ENCODE measurements at places on chromosomes 4 and X. TPM values are rescaled to one million over a fixed set of nuclear protein-coding genes. Genes with fewer than 3 reads are reported as not detected.

Gene CXCL10
- not detected for total RNA-seq

Gene FTSJ1
- 139 TPM for total RNA-seq

Gene CRMP1
- total RNA-seq: not detected

Gene PGAM4
- total RNA-seq: not detected

Gene CXCL11
- total RNA-seq: not detected

Gene NPY5R
- not detected for total RNA-seq

Gene FGD1
- total RNA-seq: 17.2 TPM

- DNase-seq: no peak
Measured at GRCh38 chr4:25654971-25655963, at the start of gene SLC34A2. Gene SLC34A2 (plus strand): TSS chr4:25655851. CDS start chr4:25662501, 6,650 bp downstream.

DNA sequence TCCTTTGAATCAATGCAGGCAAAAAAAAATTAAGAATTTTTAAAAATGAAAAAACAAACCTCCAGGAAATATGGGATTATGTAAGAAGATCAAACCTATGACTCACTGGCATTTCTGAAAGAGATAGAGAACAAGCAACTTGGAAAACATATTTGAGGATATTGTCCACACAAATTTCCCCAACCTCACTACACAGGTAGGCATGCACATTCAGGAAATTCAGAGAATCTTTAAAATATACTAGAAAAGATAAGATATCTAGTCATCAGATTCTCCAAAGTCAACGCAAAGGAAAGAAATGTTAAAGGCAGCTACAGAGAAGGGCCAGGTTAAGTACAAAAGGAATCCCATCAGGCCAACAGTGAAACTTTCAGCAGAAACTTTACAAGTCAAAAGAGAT is 85.6 kb downstream of the ANTXR2 start:
- DNase-seq: no peak

- peak; percentile 30 for DNase-seq
Measured at GRCh38 chr4:72974694-72975487, 94.6 kb downstream of the COX18 start.

GRCh38 chr4:7780751-7781348 is 158.8 kb downstream of the AFAP1 start:
- no peak for DNase-seq

GRCh38 chr4:113382704-113383103 is 333.3 kb downstream of the ANK2 start:
- no peak for DNase-seq

GRCh38 chr4:151960449-151961230 is 199.8 kb upstream of the GATB start:
- DNase-seq: no peak

- no peak for DNase-seq
Measured at GRCh38 chr4:157779081-157779480, 393.7 kb downstream of the GASK1B start.

DNA sequence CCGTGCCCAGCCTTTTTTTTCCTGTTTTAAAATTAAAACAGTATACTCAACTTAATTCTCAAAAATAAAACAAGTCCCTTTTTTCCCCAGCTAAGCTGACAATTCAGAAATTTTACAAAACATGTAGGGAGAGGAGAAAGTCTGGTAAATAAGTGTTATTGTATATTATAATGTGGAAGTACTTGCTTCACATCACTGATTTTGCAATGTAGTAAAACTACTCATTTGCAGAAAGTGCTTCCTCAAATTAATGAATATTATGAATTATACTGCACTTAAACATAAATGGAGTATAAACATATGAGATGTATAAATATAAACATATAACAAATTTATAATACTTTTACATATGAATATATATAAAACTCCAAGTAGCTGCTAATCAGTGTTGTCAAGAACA is 11.6 kb upstream of the H2AZ1 start:
- DNase-seq: no peak

DNA sequence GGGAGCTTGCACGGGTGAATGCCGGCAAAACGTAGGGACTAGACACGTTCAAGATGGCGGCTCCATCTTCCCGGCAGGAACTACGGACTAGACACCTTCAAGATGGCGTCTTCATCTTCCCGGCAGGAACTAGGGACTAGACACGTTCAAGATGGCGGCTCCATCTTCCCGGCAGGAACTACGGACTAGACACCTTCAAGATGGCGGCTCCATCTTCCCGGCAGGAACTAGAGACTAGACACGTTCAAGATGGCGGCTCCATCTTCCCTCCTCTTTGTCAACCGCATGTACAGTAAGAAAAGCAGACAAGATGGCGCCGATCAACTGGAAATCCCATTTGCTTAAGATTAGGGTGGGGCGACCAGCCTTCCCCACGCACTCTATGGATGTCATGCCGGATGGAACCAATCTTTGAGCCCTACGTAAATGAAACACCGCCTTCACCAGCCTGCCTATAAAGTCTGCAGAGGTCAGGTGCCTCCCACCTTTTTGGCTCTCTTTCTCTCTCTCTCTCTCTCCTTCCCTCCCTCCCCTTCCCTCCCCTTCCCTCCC is 222.4 kb downstream of the CRLF2 start:
- DNase-seq: peak; percentile 98

GRCh38 chrX:3244955-3245354 is 101.5 kb downstream of the MXRA5 start:
- peak; percentile 4 for DNase-seq

DNA sequence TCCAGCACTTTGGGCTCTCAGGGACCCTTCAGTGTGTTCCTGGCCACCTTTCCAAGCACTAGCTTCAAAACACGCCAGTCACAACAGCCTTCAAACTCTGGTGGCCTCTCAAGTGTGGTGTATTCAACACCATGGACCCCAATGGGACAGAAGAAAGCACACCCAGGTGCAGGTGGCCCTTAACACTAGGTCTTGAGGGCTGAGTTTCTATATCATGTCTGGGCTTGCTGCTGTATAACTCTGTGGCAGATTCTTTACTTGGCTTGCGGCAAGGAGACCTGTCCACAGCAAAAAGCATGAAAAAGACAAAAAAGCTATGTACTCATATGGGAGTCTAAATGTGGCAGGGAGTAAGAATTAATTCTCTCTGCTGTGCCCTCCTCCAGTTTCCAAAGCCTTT is 23.1 kb downstream of the MSL3 start:
- DNase-seq: no peak

DNA sequence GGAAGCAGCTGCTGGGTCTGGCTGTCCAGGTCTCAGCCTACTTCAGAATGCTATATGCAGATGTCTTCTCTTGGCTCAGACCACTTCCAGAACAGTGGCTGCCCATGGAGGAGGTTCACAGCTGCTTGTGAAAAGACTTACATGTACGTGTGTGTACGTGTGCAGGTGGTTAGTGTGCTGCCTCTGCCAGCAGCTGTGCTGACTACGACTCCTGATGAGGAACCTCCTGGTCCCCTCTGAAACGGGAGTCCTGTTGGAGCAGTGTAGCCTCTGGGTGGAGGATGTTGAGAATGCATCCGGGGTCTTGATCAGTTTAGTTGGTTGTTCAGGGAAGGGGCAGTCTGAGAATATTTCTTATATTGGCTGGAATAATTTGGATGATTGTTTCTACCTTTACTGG is 155.9 kb upstream of the WDR1 start:
- DNase-seq: no peak

- DNase-seq: no peak
Measured at GRCh38 chrX:50002067-50002714, 79.8 kb downstream of the CLCN5 start.

GRCh38 chr4:82559735-82560120 is 2.1 kb downstream of the TMEM150C start:
- DNase-seq: no peak

- DNase-seq: peak; percentile 94
Measured at GRCh38 chrX:2707334-2707760, 16.3 kb downstream of the CD99 start.

DNA sequence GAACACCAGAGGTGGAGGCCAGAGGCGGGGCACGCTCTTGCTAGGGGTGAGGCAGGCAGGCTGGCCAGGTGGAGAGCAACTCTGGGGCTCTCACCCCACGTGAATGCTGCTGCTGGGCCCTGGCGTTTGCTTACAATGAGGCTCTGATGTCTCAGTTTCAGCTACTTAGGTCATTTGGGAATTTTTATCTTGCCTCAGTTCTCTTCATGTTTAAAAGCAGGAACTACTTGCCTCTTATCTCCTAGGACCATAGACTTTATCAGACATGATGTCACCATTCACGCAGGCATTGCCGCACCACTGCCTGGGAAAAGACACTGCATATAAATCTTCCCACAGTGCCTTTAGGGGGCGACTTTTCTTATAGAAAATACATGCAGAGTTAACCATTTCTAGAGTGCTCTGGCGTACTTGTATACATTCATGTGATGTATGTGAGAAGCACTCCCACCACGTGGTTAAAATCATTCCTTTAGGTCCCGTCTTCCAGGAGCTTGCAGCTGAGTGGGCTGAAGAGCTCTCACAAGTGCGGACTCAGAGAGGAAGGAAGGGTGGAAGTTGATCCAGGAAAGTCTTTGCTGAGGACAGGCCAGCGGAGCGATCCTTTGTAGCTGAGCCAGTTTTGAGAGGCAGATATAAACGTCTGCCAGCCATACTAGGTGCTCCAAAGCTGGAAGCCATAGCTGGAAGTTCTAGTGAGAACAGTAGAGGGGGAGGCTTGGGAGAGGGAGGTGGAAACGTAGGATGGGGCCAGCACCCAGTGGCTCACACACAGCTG is 84.3 kb upstream of the CLDN34 start:
- no peak for DNase-seq

GRCh38 chrX:21438792-21439191 is 64.6 kb downstream of the CNKSR2 start:
- DNase-seq: no peak

DNA sequence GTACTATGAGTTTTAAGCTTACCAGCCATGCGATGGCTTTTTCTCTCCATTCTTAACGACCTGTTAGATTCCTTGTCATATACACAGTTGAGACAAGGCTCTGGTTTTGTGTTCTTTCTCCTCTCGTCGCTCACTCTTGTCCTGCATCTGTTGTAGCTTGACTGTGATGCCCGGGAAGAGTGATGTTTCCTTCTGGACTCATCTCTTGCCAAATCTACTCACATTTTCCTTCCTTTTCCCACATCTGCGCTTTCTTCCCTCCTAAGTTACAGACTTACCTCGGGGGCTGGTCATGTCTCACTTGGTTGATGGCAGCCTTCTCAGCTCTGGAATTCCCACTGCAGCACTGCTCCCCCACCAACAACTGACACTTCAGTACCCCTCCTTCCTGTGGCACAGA is 4.8 kb upstream of the MAP7D3 start:
- DNase-seq: no peak

DNA sequence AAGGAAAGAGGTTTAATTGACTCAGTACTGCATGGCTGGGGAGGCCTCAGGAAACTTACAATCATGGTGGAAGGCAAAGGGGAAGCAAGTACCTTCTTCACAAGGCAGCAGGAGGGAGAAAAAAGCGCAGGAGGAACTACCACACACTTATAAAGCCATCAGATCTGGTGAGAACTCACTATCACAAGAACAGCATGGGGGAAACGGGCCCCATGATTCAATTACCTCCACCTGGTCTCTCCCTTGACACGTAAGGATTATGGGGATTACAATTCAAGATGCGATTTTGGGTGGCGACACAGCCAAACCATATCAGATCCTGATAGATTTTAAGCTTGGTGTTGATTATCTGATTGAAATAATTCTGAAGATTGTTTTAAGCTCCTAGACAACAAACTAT is 218.7 kb downstream of the CBR4 start:
- no peak for DNase-seq

GRCh38 chrX:43910012-43910411 is 27.8 kb upstream of the MAOB start:
- no peak for DNase-seq

DNA sequence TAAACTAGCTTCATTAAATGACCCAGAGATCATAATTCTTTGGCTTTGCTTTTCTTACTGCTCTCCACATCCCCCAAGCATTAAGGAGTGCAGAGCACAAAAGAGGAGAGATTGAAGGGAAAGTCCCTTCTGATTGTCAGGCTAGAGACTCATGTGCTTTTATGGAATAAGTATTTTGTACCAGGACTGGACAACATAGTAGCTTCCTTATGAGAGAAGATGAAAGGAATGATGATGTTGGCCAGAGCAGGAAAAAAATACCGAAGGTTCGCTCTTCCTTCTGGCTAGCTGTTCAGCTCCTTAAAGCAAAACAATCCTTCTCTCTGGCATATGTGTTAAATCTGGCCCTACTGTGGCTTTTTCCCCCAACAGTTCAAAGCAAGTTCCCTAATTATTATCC is 53.1 kb downstream of the HOPX start:
- DNase-seq: no peak

- DNase-seq: no peak
Measured at GRCh38 chr4:142366769-142367181, 479.3 kb downstream of the INPP4B start.

- no peak for DNase-seq
Measured at GRCh38 chrX:153478746-153479145, 8.4 kb upstream of the HAUS7 start.

GRCh38 chr4:117700111-117700892 is 334.0 kb upstream of the NDST3 start:
- DNase-seq: no peak

GRCh38 chr4:88320780-88321373 is 36.5 kb upstream of the PPM1K start:
- peak; percentile 52 for DNase-seq

GRCh38 chrX:1525583-1526355 is 11.2 kb downstream of the P2RY8 start:
- no peak for DNase-seq

DNA sequence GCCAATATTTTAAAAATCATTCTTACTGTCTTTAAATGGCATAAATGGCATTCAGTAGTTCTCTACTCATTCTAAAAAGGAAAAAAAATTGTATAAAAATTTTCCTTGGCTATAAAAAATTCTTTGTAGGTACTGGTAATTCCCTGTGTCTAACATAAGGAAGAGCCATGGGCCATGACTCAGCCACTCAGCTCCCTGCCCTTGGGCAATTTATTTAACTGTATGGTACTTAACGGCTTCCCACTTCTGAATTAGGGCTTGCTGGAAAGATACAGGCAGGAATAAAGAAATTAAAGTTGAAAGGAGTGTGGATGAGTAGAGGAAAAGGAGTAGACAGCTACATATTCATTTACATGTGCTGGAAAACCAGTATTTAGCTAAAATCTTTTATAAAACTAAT is 30.6 kb downstream of the ABHD18 start:
- DNase-seq: peak; percentile 42

DNA sequence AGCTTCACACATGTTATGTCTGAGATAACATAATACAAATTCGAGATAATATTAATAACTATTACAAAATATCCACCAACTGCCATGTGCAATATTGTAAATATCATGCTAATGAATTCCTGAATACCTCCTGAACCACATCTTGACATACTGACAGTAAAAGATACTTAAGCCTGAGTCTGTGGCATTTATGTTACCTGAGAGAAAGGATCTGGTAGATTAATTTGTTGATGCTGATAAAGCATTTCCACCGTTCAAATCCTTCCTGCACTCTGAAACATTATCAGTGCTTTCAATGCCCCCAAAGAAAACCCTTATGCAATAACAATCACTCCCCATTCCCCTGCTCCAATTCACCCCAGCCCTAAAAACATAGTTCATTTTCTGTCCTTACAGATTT is 38.8 kb upstream of the ADGRA3 start:
- no peak for DNase-seq

DNA sequence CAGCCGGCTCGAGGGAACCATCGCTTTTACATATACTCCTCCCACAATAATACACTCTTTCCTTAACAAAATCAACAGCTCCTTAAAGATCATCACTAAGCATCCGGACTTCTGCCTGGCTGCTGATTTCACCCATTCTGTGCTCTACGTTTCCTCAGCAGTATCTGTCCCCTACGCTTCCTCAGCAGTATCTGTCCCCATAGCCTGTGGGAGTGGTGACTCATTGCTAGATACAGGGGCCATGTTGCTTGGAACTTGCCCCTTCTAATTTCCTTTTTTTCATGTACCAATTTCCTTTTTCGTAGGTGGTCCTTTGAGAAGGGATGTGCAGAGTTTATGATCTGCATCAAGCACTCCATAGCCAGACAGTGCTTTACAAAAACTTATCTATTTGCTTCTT is 18.6 kb downstream of the MAP3K15 start:
- DNase-seq: no peak

Measured in Caki2 (cell line).